ENCODE measurements at places on chromosomes 5 and 9.

DNA sequence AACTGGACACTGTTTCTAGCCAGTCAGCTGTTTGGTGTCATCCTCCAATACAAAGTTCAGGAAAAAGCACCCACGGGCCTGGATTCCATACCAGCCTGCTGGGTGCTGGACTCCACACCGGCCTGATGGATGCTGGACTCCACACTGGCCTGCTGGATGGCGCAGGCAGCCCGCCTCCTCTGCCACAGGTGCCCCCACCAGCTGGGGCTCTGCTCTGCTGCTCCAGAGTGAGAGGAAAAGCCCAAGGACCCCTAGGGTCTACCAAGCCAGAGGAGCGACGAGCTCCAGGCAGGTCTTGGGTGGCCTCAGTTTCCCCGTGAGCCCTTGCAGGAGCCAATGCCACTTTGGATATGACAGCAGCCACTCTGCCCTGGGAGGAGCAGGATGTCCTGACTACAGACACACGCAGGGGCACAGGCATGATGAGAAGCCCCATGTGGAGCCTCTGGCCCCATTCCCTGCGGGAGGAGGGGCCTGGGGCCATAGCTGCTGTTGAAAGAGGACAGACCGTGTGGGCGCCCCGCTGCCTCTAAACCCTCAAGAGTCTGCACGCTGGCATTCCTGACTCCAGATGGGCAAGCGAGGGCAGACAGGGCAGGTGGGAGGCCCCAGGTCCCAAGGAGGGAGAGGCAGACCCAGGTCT, 141.6 kb downstream of the OLFM1 start:
- DNase-seq, result no peak

DNA sequence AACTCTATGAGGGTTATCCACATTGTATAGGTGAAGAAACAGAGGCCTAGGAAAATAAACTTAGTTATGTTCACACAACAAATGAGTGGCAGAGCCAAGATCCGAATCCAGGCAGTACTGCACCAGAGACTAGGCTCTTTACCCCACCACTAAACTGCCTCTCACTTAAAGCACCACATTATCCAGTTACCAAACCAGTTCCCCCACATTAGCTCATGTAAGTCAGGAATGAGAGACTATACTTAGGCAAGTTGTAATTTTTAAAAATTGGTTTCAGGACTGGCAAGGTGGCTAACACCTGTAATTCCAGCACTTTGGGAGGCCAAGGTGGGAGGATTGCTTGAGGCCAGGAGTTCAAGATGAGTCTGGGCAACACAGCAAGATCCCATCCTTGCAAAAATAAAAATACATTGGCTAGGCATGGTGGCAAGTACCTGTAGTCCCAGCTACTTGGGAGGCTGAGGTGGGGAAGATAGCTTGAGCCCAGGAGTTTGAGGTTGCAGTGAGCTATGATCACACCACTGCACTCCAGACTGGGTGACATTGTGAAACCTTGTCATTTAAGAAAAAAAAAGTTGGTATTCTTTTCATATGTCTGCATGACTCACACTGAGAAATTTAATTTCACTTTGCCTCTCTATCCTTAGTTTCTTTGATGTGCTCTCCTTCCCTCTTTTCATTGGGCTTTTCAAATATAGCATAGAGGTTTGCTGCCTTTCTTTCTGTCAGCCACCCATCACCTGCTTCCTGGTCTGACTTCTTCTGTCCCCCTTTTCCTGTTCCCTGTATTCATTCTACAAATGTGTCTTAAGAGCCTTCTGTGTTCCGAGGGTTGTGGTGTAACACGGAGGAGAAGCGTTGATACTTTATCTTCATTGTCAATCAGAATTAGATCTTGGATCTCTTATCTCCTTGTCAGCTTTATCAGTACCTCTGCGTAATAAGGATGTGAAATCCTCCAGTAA, 64.7 kb downstream of the ERMP1 start:
- DNase-seq, result peak; percentile 57

- no peak for DNase-seq
These were observed 27.9 kb downstream of the LYRM7 start for GRCh38 chr5:131198625-131199024.

DNA sequence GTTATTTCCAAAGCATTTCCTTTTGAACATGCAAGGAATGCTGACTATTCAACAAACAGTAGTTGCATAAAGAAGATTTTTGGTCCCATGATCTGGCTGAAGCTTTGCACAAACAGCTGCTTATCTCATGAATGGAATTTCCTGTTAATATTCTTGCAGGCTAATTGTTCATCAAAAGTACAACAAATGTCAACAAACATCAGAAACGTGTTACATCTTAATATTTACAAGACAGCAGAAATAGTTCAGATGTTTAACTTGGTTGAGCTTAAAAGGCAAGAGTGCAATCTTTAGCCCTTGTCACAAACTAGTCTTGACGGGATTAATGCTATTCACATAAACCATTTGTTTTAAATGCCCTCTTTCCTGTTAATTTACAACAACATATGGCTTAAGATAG, 47.9 kb upstream of the BASP1 start:
- DNase-seq, result no peak

GRCh38 chr9:96302021-96302420, at the start of gene HSD17B3:
TSS of gene HSD17B3 (minus strand) at chr9:96302176. CDS start at chr9:96302104, 72 bp downstream.
- no peak for DNase-seq
